Foreskin melanocyte (primary cell): ENCODE measurements at places on chromosomes 3 and 15.

DNA sequence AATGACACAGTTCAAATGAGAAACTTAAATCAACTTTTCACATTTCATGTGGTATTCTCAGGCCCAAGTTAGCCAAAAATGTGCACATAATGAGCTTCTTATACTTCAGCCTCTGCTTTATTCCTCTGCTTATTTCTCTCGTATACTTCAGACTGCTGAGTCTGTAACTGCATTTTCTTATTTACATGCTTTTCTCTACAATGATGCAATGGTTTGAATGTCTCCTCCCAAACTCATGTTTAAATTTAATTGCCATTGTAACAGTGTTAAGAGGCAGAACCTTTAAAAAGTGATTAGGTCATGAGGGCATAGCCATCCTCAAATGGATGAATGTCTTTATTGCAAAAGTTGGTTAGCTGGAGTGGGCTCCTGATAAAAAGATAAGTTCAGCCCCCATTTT lies 184.2 kb downstream of the SUCLG2 start:
- no peak for DNase-seq

DNA sequence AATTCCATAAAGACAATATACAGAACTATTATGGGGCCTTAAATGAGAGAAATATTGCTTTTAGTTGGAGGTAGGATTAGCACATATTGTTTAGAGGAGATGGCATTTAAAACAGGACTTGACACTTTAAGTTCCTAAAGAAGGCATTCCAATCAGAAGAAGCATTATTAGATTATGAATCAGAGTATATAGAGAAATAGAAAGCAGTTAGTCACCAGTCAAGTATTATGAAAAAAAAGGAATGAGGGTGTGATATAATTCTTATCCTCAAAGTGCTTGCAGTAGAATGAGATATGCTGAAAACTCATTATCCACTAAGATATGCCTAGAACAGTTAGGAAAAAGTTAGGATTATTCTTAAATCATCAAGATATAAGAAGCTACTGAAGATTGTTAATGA lies 456.2 kb downstream of the ZNF385D start:
- no peak for DNase-seq

DNA sequence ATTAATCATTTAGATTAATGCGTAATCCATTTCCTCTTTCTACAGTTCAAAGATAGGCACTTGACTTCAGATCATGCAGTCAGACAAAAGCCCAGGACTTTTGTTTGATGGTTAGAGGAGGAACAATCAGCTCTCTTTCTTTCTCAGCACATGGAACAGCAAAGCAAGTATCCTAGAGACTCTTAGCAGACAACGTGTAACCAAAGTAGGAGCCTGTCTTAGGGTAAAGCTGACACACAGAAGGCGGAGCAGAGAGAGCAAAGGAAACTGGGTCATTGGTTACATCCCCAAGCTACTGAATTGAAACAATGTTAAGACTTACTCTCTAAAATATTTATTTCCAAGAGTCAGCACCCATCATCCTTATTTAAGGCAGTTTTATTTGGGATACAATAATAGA lies 110.0 kb upstream of the HES1 start:
- no peak for DNase-seq

- DNase-seq: peak; percentile 57
Measured at GRCh38 chr3:65153850-65154512, 466.2 kb upstream of the ADAMTS9 start.

GRCh38 chr3:64351713-64352638 lies 126.7 kb upstream of the PRICKLE2 start:
- peak; percentile 75 for DNase-seq

DNA sequence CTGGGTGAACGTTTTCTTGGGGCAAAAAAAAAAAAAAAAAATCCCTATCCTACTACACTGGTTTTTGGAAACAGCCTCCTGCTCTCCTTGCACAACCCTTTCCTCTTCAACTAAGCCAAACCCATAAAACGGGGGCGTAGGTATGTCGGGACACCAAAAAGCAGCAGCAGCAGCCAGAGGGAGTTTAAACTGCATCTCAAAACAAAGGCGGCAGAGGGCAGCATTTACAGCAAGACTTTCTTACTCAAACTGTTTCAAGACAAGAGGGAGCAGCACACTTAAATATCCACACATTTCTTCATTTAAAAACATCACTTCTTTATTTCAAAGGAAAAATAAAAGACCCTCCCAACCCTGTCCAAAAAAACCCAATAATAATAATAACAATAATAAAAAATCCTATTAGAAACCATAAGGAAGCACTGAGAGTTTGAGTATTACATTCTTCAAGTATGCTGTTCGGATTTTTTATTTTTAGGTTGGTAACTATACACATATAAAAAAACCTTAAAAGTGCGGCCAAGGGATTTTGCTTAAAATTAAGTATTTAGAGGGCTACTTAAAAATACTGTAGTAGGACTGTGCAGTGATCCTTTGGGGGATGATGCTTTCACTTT lies 43.9 kb upstream of the PLXND1 start:
- peak; percentile 57 for DNase-seq

DNA sequence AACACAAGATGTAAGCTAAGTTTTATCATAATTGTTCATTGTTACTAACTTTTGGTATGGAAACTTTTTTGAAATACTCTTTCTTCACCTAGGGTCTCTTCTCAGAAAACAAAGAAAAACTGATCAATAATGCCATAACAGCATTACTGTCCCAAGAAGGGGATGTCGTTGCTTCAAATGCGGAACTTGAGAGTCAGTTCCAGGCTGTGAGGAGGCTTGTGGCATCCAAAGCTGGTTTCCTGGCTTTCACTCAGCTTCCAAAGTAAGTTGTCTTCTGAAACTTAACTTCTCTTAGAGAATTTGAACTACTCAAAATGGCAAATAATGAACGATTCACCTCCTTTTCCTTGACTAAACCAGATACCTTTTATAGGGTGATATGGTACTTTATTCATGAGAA lies 39.3 kb downstream of the DNAJC13 start:
- DNase-seq: no peak

DNA sequence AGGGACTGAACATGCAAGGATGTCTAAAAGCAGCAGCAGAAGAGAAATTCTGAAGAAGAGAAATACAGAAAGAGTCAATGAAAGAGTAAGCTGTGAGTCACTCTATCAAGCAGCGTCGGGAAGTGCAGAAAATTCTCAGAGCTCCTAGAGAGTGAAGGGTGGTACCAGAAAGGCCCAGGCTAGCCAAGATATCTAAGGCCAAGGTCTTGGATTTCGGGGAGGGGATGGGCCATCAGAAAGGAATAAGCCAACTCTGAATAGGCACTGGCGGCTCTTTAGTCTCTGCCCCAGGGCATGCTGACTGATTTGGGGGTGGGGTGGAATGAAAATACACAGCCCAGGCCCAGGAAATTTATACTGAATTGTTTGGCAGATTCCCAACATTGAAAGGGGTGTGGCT lies 70.8 kb downstream of the GPR156 start:
- no peak for DNase-seq

GRCh38 chr3:8210882-8211341 lies 290.7 kb upstream of the LMCD1 start:
- peak; percentile 51 for DNase-seq

DNA sequence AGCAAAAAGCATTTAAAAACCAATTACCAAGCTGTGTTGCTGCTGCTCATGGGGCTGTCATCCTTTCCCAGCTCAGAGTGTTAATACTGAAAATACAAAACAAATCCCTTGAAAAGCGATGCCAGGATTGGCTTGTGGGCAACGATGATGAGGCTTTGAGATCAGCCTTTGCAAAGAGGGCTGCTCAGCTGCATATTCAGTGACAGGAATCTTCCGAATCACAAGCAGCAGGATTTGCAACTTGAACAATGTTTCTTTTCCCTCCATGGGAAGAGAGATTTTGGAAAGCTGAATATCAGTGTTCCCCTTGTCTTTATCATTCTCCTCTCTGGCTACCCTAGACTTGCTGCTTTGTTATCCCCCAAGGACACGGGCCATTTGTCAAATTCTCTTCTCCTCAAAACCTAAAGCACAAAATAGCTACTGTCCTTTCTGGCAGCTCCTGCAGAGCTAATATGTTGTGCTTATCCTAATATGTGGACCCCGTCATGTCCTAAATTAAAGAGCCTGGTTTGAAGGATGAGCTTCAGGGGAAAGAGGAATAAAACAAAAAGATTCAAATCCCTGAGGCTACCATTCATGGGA lies 375.8 kb downstream of the GAP43 start:
- no peak for DNase-seq

GRCh38 chr3:41334426-41334825 lies 135.1 kb downstream of the CTNNB1 start:
- DNase-seq: no peak

DNA sequence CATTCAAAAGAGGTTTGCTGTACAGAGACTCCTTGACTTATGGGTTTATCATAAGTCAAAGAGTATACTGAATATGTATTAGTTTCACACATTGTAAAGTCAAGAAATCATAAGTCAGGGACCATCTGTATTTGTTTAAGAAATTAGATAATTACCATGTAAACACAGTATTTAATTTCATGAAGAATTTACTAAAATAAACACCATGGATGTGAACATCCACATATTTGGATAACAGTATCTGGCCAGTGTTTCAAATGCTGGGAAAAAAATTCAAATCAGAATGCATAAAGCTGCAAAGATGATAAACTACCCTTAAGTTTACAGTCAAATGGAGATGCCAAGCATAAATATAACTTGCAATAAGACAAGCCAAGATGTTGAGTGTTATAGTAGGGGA lies 17.0 kb downstream of the MYNN start:
- no peak for DNase-seq

DNA sequence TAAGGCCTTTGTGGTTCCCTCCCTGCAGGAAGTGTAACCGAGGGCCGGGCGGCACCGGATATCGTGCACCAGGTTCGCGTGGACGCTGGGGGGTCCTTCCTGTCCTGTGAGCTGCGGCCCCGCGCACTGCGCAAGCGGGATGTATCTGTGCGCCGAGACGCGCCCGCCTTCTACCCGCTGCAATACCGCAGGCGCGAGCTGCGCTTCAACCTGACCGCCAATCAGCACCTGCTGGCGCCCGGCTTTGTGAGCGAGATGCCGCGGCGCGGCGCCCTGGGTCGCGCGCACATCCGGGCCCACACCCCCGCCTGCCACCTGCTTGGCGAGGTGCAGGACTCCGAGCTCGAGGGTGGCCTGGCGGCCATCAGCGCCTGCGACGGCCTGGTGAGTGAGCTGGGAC lies 35.9 kb downstream of the SAXO2 start:
- no peak for DNase-seq

DNA sequence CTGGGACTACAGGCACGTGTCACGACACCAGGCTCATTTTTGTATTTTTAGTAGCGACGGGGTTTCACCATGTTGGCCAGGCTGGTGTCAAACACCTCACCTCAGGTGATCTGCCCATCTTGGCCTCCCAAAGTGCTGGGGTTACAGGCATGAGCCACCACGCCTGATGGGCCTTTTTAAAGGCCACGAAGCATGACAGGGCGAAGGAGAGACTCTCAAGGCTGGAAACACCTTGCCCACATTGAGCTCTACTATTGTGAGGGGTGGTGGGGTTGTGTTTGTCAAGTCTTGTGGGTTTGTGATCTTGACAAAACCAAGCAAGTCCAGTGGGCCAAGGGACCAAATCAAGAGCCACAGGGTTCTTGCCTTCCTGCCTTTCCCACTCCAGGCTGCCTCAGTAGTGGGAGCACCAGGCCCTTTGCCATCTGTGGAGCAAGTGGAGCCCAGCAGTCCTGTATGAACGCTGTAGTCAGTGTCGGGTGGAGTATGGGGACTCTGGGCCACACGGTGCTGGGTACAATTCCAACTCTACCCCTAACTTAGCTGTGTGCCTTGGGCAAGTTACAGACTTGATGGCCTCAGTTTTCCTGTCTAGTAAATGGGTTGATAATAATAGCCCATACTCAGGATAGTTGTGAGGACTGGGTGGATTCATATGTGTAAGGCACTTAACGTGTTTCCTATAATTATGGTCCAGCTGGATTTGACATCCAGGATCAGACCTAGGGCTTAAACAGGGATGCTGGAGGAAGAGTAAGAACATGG lies 33.3 kb downstream of the EDEM1 start:
- DNase-seq: no peak

- DNase-seq: no peak
Measured at GRCh38 chr15:48102167-48102566, 18.6 kb upstream of the SLC24A5 start.

DNA sequence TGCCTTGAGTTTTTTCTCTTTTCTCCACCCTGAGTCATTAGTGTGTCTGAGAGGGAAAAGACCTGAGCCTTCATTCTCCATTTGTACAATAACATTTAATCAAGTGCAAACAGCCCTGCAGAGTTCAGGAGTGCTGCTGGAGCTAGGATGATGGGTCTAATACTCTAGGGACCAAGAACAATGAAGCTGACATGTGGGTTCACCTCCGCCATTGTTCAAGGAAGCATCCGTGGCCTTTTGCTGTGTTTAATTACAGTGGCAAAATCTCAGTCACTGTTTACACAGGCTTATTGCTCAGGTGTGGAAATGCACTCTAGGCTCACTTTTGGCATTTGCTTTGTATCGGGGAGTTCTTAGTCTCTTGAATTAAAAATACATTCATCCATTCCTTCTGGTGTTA lies 259.6 kb downstream of the LRTM1 start:
- DNase-seq: no peak
